ENCODE measurements at places on chromosomes 6 and 20.

DNA sequence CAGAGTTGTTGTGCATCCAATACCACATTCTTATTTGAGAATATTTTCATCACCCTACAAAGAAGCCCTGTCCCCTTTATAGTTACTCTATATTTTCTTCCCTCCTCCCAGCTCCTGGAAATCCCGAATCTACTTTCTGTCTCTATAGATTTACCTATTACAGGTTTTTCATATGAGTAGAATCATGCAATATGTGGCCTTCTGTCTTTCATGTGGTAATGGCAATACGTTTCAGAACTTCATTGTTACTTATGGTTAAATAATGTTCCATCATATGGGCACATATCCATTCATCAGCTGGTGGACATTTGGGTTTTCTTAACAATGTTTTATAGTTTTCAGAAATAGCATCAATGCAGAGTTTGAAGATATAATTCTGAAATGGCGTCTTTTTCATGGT lies 17.1 kb downstream of the GINS1 start:
- DNase-seq: no peak

DNA sequence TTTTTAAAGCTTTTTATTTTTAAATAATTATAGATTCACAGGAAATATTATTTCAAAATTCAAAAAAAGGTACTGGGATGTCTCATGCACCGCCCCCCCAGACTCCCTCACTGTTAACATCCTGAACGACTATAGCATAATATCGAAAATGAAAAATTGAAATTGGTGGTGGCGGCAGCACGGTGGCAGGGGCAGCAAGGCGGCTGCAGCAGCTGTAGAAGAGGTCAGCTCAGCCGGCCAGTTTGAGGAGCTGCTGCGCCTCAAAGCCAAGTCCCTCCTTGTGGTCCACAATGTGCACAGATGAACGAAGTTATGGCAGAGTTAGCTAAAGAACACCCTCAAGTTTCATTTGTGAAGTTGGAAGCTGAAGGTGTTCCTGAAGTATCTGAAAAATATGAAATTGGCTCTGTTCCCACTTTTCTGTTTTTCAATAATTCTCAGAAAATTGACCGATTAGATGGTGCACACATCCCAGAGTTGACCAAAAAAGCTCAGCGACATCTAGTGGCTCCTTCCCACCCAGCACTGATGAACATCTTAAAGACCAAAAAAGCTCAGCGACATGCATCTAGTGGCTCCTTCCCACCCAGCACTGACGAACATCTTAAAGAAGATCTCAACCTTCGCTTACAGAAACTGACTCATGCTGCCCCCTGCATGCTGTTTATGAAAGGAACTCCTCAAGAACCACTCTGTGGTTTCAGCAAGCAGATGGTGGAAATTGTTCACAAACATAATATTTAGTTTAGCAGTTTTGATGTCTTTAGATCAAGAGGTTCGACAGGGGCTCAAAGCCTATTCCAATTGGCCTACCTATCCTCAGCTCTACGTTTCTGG lies 100.8 kb downstream of the FAM217A start:
- peak; percentile 55 for DNase-seq

DNA sequence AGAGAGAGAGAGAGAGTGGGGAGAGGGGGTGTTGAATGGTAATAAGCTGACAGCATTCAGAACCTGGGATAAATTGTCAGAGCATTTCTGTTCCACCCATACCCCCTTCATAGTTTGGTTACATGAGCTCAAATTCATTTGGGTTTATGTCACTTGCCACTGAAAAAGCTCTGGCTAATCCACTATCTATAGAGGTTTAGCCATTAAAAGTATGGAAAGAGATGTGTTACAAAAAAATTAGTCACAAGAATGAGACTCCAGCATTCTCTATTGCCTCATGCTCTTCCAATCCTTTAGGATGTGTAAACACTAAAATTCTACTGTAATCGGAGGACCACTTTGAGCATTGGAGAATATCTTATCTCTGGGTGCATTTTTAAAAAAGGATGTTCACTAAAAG lies 297.6 kb upstream of the TCF21 start:
- DNase-seq: no peak

GRCh38 chr6:26175428-26176181 lies 88.4 kb downstream of the HFE start:
- DNase-seq: peak; percentile 69

DNA sequence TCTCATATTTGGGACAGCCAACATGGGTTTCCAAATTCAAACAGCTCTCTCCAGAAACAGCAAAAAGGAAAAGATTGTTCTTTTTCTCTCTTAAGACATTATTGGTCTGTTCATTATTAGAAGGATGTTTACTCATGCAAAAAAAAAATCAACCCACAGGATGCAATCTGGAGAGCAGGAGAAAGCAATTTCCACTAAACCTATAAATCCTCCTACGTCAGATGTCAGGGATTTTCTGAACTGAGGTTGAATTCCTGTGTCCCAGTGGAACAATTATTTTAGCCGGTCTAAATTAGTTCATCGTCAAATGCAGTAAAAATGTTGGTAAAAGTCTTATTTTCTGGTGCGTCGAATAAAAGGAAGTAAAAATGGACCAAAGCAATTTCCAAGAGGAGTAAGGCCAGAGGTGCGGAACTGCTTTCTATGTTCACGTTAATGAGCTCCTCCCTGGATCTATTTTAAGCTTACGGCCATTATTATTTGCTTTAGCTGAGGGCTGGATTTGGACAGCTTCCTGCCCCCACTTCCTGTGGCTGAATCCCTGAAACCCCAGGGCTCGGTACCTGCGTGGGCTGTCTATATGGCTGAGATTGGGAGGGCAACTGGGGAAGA lies at the start of gene GABRR1:
GABRR1 (minus strand) TSS at position 60 of the 612 bp plus-strand sequence; CDS start at position 24, 36 bp downstream.
- no peak for DNase-seq

DNA sequence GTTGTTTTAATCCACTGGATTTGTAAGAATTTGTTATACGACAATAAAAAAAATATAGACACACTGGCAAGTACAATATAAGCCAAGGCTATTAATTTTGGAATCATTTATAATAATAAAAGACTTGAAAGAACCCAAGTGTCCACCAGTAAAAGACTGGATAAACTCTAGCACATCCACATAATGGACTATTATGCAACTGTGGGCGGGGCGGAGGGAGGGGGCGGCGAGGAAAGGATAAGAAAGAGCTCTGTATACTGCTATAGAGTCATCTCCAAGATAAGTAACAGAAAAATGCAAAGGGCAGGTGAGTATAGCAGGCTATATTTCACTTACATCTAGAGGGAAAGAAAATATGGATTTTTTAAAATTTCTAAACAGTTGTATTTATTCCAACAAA lies 123.3 kb downstream of the TBC1D32 start:
- no peak for DNase-seq

DNA sequence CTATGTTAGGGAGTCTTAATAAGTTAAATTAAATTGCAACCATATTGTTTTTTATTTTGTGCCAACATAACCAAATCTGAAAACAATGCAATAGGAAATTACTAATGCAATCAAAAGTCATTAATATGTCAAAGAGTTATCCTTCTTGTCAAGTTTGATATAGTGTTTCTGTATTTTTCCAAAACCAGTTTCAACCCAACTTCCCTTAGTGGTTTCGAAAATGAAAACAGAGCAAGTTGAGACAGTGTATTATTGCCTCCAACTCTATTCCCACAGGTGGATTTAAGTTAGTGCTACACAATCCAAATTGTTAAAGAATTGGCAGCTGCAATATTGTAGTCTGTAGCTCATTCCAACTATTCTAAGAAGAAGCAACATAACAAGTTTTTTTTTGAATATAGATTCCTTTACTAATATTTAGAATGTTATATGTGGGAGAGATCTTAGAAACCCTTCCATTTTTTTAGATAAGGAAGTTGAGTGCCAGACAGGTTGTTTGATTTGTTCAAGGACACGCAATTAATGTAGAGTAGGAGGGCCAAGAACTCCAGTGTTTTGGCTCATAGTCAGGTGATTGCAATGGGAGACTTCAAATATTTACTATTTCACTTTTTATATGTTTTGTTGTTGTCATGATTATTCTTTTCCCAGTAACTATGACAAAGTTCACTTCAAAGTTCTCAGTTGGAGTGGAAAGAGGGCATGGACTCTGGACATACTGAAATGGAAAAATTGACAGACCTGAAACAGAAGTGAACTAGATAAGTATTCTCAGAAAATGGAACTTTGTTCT lies 282.4 kb upstream of the HSF2 start:
- no peak for DNase-seq

GRCh38 chr20:53346335-53346648 lies 247.3 kb downstream of the ZNF217 start:
- no peak for DNase-seq

- DNase-seq: no peak
Measured at GRCh38 chr20:59154317-59155013, 9.2 kb upstream of the ZNF831 start.

DNA sequence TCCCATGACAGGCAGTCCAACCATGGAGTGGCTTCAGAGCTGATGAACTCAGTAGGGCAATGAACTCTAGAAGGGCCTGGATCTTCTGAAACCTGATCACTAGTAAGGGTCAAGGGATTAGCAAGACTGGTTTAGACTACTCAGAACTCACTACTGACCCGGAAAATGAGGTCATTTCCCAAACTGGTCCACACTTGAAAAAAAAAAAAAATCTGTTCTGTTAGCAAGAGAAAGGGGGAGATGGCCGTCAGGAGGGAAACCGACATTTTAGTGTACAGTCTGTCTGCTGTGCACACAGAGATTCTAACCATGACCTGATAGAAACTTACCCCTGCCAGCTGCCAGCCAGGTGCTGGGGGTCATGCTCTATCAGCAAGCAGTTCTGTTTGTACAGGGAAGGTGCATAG lies 262.4 kb upstream of the AGPAT4 start:
- DNase-seq: no peak

GRCh38 chr20:16708602-16709001 lies 21.2 kb upstream of the SNRPB2 start:
- no peak for DNase-seq

DNA sequence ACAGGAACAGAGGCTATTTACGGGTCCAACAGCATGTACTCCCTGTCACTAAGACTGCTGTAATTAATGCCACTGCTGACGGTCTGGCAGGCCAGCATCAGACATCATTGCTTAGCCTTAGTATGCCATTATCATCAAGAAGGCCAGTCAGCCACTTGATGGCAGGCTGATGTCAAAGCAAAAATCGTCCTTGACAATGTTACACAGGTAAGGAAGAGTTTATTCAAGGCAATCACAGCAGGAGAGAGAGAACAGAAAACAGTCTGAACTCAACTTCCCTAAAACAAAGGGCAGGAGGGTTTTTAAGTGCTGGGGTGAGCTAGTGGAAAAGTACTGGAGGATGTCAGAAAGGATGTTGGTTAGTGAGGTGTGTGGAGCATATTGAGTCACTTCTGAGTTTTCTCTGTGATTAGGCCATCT lies 25.1 kb downstream of the FKBP1C start:
- DNase-seq: no peak

- no peak for DNase-seq
Measured at GRCh38 chr6:37496951-37497885, 2.5 kb downstream of the CCDC167 start.

GRCh38 chr6:129875610-129876520 lies 14.8 kb upstream of the TMEM244 start:
- no peak for DNase-seq

DNA sequence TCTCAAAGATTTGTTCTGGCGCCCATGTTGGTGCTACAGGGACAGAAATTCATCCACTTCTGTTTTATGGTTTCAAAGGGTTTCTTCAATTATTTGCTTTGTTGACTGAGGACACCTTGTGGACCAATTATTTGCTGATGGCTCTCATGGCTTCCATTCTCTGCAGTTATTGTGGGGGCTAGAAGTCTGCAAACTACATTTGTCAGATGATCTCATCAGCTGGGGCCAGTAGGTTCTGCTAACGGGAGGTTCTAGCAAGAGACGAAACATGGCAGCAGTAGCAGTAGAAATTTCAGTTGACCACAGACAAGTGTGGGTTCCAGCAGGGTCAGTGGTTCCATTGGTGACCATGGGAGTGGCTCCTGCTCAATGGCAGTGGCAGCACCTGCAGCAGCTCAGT lies 72.8 kb upstream of the BLCAP start:
- no peak for DNase-seq

DNA sequence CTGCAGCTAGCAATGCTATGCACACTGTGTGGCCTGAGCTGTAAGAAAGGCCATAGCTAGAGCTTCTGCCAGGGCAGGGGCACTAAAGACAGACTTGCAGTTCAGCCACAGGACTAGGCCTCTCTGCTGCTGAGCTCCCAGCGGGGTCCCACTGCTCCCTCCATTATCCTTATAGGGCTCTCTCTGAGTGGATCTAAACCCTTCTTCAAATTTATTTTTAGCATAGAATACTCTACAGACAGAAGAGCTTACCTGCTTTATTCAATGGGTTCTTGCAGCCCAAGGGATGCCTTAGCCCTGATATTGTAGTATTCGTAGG lies 100.9 kb upstream of the MLN start:
- DNase-seq: no peak

GRCh38 chr6:120945905-120946594 lies 388.2 kb downstream of the TBC1D32 start:
- DNase-seq: no peak

GRCh38 chr6:137518386-137518983 lies 24.3 kb upstream of the OLIG3 start:
- DNase-seq: no peak

DNA sequence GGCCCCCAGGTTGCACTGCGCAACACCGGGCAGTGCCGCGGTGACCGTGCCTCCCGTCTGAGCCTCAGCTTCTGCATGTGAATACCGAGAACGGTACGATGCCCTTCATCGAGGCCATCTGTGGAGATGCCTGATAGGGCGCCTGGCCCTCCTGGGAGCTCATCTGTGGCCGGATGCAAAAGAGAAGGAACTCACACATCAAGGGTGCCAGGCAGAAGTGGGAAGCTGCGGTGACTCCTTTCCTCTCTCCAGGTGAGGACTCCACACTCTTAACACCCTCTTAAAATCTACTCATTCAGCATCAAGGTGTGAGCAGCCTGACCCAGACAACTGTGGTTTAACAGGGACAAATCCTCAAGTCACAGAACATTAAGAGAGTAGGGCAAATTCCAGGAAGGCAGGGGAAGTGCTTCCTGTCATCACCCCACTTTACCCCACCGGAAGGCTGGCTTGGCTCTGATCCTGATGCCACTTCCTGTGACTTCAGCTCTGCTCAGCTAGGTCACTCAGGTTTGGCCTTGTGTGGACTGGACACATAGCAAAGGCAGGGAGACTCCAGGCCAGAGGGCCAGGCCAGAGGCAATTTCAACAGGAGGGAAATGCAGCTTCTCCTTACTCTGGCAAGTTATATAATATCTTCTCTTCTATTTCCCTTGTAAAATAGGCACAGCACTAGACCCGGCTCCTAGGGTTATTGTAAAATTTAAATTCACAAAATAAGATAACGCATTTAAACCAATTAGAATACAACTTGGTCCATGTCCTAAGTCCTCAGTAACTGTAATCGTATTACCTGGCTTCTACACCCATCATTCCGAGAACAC lies 69.4 kb downstream of the CPNE5 start:
- DNase-seq: peak; percentile 36
